ENCODE measurements at places on chromosomes 2 and 18.

GRCh38 chr18:47729356-47729755 is 201.1 kb downstream of the SMAD2 start:
- no peak for DNase-seq

GRCh38 chr2:182667315-182667695 is 48.8 kb upstream of the DNAJC10 start:
- DNase-seq: no peak

DNA sequence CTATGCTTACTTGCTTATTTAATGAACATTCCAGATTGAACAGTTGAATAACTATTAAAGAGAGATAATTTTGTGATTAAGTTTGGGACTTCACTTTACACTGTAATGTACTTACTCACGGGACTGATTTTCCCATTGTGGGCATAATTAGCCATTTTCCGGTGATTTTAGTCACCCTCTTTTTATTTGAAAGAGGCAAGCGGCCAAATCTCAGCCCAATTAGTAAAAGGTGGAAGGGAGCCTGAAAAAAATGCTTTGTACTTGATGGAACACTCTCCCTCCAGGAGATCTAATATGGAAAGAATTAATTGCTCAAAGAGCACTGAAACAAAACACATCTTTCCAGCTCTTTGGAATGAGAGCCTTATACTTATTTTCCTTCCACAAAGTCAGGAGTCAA is 50.2 kb downstream of the CALCRL start:
- no peak for DNase-seq

- no peak for DNase-seq
These were observed 46.6 kb upstream of the SERTAD2 start for GRCh38 chr2:64700133-64700809.

- no peak for DNase-seq
These were observed 6.9 kb upstream of the CTIF start for GRCh38 chr18:48531908-48532307.

GRCh38 chr2:221097568-221097915 is 474.6 kb downstream of the EPHA4 start:
- DNase-seq: no peak

- DNase-seq: no peak
These were observed 152.9 kb upstream of the PGAP1 start for GRCh38 chr2:197079414-197079813.

DNA sequence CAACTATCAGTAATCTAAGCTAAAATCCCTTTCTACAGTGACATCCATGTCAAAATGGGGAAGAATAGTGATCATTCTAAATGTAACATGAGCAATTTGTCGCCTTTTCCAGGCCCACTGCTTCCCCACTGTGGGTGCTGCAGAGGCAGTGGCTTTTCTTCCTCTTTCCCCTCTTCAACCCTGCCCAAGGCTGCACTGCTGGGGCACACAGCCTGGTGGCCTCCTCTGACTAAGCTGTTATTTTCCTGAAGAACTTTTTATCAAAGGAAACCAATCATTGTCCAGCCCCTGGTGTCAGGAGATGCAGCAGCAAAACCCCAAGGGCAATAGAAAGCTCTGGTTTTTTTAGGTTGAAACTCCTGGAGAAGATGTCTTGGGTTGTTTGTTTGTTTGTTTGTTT is 117.6 kb upstream of the KLF7 start:
- DNase-seq: no peak

DNA sequence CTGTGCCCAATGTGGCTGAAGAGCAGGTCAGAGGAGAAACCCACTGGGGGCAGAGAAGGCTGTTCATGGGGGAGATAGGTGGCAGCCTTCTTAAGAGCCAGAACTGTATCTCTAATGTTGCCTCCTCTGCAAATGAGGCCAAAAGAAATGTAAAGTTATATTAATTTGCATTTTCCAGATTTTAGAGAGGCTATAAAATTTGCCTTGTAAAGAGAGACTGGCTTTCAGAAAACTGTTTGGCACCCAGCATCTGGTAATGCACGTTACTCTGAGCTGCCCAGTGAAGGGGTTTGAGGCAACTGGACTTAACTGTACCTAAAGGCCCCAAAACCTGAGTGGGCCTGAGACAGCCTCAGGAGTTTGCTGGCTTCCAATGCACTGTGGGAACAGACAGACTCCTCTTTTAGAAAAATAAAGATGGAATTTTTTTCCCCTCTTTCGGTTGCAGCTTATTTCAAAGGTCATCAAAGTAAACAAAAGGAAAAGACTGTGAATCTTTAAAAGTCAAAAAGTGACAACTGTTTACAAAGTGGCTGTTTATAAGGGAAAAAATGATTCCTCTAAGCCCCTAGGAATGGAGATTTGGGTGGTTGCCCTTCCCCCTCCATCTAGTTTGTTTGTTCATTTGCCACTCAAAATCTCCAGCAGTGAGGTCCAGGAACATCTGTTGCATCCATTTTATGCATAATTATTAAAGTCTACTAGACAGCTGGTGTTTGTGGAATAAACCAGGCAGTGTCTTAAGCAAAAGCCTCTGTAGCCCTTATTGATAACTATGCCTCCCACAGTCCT is 132.2 kb upstream of the ZFP36L2 start:
- no peak for DNase-seq

DNA sequence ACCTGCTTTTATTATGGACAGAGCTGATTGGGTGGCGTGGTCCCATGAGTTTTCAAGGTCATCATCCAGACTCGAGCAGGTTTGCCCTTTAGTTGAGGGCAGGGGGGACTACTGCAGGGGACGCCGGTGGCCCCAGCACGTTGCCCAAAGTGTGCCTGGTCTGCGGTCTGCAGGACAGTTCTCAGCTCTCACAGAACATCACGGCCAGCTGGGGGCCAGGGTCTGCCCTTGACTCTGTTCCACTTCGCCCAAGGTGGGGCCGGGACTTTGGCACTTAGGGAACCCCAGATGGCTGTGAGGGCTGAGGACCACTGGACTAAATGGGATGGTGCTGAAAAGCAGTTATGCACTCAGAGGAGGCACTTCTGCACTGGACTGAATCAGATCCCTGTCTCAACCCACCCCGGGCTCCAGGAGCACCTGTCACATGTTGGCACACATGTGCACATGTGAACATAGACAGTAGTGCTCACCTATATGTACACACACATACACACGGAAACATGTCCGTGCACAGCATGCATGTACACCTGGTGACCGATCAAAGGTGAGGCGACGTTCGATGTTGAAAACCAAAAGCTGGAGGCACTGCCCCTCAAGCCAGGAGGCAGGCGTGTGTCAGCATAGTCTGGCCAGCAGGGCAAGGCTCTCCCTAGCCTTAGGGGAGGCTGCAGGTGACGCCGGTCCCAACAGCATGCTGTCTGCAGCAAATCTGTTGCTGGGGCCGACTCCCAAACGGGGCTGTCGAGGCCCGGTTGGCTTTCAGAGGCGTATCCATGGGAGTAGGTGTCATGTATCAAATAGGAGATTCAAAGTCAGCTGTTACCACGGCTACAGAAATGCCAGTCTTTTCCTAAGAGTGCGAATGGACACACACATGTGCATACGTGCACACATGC is 10.2 kb downstream of the ANO7 start:
- DNase-seq: no peak

- DNase-seq: no peak
These were observed 40.0 kb downstream of the COA5 start for GRCh38 chr2:98568161-98568956.

DNA sequence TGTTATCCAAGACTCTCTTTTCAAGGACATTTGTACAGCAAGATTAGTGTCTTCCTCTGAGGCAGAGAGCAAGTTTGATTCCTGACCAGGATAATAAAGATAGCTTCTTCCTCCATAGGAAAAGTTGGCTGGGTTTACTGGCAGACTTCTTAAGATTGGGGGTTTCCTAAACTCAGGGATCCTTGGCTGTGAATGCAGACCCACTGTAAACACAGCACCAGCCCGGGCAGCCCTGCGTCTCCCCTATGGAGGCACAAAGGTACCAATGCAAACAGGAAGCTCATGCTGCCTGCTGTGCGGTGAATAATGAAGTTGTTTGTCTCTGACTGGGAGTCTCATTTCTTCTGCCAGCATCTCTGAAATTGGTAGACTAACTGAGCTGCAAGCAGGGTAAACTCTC is 96.2 kb upstream of the ARHGAP28 start:
- no peak for DNase-seq

GRCh38 chr2:152304836-152305235 is 30.1 kb upstream of the FMNL2 start:
- no peak for DNase-seq

GRCh38 chr2:104836841-104837240 is 17.1 kb upstream of the POU3F3 start:
- DNase-seq: no peak

DNA sequence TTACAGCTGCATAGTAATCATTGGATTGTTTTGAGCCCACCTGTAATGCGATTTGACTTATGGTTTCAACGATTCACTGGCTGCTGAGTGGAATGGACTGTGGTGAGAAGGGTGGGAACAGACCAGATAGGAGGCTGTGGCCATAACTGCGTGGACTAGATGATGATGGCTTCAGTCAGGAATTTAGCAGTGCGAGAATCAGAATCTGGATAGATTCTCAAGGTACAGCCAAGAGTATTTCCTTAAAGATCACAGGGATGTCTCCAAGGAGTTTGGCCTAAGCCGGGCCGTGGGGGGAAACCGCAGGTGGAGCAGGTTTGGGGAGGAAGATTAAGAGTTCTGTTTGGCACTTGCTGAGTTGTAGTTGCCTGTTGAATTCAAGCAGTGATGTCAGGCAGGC is 44.0 kb upstream of the CHMP1B start:
- DNase-seq: no peak

DNA sequence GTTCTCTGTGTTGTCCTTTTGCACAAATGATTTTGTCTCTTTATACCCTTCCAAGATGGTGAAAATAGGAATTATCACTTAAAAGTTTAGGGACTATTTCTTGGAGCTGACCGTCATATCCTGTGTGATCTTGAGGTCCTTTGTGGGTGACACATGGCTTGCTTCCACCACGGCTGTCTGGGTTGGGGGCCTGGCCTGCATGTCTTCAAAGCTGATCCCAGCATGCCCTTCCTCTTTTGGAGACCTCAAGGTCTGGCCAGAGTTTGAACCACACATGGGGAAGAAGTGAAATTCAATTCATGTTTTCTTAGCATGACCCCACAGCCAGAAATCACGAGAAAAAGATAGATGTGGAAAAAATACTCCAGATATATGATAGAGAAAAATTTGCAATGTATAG is 14.0 kb downstream of the SFTPB start:
- no peak for DNase-seq

- peak; percentile 63 for DNase-seq
These were observed 3.1 kb downstream of the ADAM17 start for GRCh38 chr2:9552219-9553178.

DNA sequence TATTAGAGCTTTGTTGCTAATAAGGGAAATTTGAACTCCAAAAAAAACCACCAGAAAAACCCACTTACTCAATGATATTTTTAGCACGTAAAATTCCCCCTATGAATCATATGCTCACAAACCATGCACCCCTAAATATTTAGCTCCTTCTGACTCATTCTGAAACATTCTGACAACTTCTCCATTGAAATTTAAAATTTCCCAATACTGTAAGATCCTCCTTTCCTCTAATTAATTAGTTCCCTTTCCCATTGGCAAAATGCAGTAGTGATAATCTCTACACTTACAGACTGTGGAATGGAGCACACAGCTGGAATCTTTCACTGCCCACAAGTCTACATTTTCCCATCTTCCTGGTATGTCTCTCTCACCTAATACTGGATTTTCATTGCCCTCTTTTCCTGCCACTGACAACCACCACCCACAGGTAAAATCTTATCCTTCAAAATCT is 215.8 kb upstream of the ACVR2A start:
- DNase-seq: peak; percentile 12

- DNase-seq: no peak
These were observed 273.3 kb downstream of the TNS1 start for GRCh38 chr2:217729421-217730053.

DNA sequence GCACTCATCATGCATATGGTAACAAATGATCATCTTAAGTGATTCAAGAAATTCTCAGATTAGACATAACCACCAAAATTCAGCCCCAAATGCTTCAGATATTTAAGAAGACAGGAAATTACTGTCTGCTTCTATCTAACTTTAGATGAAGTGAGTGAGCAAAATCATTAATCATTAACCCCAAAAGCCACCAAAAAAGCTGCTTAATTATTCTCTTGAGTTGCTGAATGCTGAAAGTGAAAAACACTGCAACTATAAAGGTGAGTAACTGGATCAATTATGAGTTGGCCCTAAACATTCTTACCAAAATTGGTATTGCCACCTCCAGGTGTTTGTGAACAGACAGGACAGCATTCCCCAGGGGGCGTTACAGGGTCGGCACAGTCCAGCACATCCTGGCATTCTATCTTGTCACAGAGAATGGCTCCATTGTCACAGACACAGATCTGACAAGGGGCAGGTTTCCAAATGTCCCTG is 69.6 kb downstream of the COL5A2 start:
- no peak for DNase-seq

DNA sequence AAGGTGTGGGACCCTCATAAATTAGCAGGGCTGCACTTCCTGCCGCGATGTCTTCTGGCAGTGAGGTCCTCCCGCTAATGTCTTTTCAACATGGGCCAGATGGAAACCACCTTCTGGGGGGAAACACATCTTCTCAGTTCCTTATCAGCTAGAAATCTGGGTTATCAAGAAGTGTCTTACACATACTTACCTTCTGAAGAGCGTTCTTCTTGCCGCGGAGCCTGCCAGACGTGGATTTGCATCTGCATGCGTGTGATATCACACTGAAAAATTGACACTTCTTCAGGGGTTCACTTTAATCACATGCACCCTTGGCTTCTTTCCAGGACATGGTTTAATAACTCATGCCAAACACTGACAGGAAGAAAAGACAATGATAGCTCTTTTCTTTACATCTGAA is 163.5 kb upstream of the SOX11 start:
- no peak for DNase-seq

- no peak for DNase-seq
These were observed 879.8 kb upstream of the PIK3C3 start for GRCh38 chr18:41075212-41075611.

DNA sequence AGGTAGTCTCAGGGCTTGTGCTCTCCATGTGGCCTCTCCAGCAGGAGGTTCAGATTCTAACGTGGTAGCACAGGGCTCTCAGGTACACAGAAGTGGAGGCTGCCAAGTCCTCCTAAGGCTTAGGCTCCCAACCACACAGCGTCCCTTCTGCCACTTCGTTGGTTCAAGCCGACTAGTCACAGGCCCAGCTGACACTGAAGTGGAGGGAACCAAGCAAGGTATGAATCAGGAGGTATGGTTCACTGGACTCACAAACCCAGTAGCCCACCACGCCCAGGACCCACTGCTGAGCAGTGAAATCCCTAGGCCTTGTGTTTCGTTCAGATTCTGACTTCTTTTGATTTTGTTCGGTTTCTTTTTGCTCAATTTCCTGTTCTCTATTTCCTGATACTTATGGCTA is 46.0 kb upstream of the SEC11C start:
- DNase-seq: no peak

- DNase-seq: no peak
These were observed 191.3 kb downstream of the RPRM start for GRCh38 chr2:153287109-153287801.

DNA sequence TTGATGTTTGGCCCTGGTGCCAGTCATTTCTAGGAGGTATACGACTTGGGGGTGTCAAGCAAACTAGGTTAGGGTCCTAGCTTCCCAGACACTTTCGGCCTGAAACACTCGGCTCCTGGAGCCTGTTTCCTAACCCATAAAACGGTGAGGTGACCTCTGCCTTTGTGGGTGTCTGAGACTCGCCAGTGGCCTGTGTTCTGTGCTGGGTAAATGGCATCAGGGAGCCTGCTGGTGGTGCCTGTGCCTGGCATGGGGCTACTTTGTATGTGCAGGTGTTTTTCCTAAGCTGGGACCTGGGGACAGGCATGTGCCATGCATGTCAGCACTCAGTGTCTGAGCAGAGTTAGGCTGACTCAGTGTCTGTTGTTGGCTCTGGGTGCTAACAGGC is 139.2 kb downstream of the GLI2 start:
- no peak for DNase-seq

GRCh38 chr18:10661317-10661716 is 135.5 kb downstream of the NAPG start:
- DNase-seq: no peak

Data from CD4-positive, alpha-beta T cell treated with Interleukin-2 at 100 ng/mL for 4 hours (primary cell).